ENCODE measurements at places on chromosomes 7 and 10.

- DNase-seq = no peak
Observed at GRCh38 chr10:132364594-132364970, 32.4 kb upstream of the PWWP2B start.

- no peak for DNase-seq
Observed at GRCh38 chr10:24911029-24911428, 41.4 kb downstream of the PRTFDC1 start.

DNA sequence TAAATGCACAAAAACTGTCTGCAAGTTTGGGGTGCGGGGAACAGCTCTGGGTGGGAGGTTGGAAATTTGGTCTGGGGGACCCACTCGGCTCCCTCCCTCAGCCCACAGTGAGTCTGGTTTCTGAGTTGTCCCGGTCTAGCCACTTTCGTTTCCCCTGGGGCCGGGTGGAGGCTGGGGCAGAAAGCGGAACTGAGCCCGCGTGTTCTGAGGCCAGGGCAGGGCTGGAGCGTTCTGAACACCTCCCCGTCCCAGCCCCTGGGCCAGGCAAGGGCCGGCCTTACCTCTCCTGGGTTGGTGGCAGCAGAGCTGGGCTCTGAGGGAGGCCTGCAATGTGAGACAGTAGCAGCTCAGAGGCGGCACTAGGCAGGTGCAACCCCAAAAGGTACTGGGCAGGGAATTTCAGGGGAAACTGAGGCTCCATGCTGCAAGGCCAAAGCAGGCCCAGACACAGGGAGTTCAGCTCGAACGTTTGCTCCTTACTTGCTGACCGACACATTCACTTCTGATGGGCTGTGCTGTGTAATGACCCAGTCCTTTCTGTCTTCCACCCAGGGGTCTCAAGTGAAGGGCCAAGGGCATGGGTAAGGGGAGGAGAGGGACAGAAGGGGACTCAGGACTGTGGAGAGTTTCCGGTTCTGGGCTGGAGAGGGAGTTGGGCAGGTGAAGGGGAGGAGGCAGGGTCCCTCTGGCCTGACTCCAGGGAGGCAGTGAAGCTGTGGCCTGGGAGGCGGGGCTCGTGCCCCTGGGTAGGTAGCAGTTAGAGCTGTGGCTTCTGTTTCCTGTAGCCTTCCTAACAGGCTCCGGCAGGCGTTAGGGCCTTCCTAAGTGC is 3.0 kb downstream of the IRF5 start:
- DNase-seq = no peak

DNA sequence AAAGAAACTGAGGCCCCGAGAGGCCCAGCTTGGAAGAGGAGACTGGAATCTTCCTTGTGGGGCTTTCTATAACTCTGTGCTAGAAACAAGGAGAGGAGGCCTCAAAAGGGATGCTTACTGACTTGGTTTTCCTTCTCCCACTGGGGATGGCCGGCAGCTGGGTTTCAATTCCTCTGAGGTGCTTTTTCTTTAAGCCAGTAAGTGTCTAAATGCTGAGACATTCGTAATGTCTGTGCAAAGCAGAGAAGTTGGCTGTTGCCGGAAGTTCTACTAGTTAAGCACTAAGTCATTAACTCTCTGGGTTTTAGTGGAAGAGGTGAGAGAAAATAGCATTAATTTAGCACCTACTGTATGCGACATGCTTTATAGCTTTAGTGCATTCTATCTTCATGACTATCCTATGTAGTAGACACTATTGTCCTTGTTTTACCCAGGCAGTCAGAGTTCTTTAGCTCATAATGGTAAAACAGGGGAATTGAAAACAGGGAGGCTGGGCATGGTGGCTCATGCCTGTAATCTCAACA is 135.2 kb downstream of the RGS10 start:
- no peak for DNase-seq

DNA sequence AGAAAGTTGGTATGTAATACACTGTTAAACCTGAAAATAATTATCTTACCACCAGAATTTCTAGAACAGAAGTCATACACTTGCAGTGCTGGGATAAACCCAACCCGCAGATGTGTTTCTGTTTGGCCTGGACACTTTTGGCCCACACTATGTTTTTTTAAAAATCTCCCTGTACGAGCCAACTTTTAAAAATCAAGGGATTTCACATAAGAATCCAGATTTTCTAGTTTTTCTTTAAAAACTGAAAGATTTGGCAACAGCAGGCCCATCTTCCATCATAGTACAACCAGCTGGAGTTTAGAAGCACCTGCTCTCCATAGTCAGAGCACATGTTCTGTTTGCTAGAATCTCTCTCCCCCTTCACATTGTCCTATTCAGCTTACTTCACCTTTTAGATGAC is 74.0 kb downstream of the TLL2 start:
- DNase-seq = no peak

DNA sequence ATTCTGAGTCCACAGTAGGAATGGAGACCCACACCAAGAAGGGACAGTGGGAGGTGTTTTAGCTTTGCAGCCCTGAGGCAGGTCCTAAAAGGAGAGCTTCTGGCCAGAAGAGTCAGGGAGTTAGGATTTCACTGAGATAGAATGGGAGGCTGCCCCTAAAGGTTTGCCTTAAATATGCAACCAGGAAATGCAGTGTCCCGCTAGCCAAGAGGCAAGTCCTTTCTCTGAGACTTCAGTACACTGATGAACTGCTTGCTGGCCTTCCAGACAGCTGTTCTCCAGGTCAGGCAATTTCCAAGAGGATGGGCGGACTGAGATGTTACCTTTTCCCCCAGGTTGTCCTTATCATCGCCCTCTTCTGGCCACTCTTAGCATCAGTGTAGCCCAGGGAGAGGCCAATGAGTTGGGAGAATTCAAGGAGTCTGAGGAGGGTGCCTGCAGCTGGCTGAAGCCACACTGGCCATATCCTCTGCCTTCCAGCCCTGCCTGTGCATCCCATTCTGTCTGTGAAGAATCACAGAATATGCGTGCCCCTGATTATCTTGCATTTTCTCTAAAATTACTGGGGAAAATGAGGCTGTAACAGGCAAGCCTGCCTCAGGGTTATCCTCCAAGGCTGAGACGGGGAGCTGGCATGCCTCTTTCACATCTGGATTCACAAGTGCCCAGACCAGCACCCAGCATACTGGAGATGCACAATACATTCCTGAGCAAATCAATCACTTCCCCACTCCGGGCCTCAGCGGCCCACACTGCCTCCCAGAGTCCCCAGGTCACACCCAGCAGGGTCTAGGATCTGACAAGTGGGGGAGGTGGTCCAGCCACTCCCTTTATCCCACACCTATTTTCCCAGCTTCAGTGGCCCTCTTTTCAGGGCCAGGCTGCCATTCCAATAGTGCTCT is 2.4 kb downstream of the TLL2 start:
- DNase-seq = no peak

- no peak for DNase-seq
Observed at GRCh38 chr10:86226781-86227201, 139.8 kb downstream of the GRID1 start.
